ENCODE measurements at places on chromosomes 12 and 14. TPM values are rescaled to one million over a fixed set of nuclear protein-coding genes. Genes with fewer than 3 reads are reported as not detected.

TC2N gene
- total RNA-seq: 1.3 TPM

TAS2R10 gene
- 0.86 TPM for total RNA-seq

RDH11 gene
- 212 TPM for total RNA-seq

CCDC88C gene
- total RNA-seq: under 0.01 TPM

SRRM4 gene
- total RNA-seq: not detected

EPS8 gene
- total RNA-seq: 79.9 TPM

PLEKHH1 gene
- 0.43 TPM for total RNA-seq

ENDOU gene
- total RNA-seq: not detected

RAB15 gene
- 3.5 TPM for total RNA-seq

CPNE6 gene
- not detected for total RNA-seq

COX14 gene
- 36.7 TPM for total RNA-seq

PIWIL1 gene
- not detected for total RNA-seq
